ENCODE measurements at places on chromosomes 11 and 22. TPM values are rescaled to one million over a fixed set of nuclear protein-coding genes. Genes with fewer than 3 reads are reported as not detected.
A peak's percentile ranks its signal among the peaks of the same experiment; 100 is the strongest.

DNA sequence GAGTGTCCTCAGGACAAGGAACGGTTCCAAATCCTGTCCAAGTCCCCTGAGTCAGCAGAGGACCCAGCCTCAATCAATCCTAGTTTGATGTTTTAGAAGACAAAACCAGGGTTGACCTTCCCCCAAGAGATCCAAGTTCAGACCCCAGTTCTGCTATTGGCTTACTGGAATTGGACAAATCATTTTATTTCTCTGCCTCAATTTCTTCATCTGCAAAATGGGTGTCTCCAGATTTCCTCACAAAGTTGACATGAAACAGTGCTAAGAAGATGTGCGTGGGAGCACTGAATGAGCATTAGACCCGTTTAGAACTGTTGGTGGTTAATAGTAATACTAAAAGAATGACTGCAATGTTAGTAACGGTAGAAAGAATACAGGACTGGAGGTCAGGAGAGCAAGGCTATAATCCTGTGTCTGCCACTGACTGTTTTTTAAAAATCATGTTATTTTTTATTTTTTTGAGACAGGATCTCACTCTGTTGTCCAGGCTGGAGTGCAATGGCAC lies 32.8 kb upstream of the SCUBE1 start:
- H3K4me3 ChIP-seq = no peak overlapping the region
- peaks cover 27% of the 10 kb centered on the region for H3K4me1 ChIP-seq
- DNase-seq = no peak
- H3K27ac ChIP-seq = peak overlapping the region; percentile 81
- no peaks in the 10 kb centered on the region for H3K27me3 ChIP-seq

- H3K27me3 ChIP-seq = peaks cover 20% of the 10 kb centered on the region
- H3K36me3 ChIP-seq = no peaks in the 10 kb centered on the region
- H3K4me3 ChIP-seq = no peak overlapping the region
- no peak overlapping the region for H3K27ac ChIP-seq
- DNase-seq = no peak
- H3K4me1 ChIP-seq = no peaks in the 10 kb centered on the region
These were observed 127.8 kb downstream of the MED15 start for GRCh38 chr22:20635227-20635591.

The MAPK8IP2 gene
- 0.36 TPM for total RNA-seq

The ANKRD42 gene
- 10.5 TPM for total RNA-seq
